ENCODE measurements at places on chromosomes 4 and X.

GRCh38 chr4:40719008-40719623 is 30.6 kb upstream of the NSUN7 start:
- peak; percentile 31 for DNase-seq

DNA sequence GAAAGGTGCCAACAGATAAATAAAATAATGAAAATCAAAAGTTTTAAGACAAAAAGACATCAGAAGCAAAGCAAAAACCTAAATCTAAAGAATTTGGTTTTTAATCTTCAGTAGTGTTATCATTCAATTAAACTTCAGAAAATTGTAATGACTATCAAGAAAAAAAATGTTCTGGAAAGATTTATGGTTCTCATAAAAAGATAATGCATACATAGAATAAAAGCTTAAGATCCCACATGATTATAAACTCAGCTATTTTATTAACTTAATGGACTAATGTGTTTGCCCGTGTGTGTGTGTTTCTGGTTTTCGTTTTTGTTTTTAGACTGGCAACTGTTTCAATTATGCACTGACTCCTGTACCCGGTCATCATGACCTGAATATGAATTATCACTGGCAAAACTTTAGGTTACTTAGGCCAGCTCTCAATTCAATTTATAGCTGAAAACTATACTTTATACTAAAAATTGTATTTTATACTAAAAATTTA is 217.5 kb upstream of the DKK2 start:
- no peak for DNase-seq

DNA sequence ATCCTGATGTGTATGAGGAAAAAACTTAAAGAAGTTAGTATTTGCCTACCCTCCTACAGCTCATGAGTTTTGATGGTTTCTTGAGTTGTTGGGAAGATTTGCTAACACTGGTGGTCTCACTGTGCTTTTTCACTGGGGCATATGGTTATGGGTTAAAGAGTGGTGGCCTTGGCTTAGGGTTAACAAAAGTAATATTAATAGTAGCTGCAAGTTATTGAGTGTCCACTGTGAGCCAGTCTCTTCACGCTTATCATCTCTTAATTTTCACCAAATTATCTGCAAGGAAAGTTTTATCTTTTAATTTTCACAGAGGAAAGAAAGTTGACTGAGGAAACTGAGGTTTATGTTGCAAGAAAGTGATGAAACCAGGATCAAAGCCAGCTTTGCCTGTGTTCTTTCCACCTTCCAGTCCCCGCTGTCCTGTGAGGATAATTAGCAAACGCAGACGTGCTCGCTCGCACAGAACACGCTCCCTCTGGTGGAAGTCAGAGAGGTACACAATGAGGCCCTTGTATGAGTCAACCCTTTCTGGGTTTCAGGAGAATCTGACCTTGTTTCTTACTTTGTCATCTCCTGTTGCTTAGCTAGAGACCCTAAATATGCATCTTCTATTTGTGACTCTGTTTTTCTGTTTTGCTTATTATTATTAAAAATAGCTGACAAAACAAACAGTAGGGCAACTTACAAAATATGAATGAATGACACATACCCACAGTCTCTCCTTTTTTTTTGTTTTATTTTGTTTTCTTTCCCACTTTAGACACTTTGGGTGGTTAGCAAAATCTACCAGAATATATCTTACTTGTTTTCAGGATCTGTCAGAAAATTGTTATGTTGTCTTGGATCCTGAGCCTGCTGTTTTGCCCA is 94.3 kb downstream of the DDIT4L start:
- DNase-seq, result peak; percentile 64

- no peak for DNase-seq
Observed at GRCh38 chr4:153418558-153418957, 47.6 kb upstream of the TMEM131L start.

- no peak for DNase-seq
Observed at GRCh38 chrX:70025464-70025863, 24.3 kb downstream of the AWAT2 start.

- DNase-seq, result peak; percentile 92
Observed at GRCh38 chr4:1347410-1347864, 429 bp downstream of the UVSSA start.

DNA sequence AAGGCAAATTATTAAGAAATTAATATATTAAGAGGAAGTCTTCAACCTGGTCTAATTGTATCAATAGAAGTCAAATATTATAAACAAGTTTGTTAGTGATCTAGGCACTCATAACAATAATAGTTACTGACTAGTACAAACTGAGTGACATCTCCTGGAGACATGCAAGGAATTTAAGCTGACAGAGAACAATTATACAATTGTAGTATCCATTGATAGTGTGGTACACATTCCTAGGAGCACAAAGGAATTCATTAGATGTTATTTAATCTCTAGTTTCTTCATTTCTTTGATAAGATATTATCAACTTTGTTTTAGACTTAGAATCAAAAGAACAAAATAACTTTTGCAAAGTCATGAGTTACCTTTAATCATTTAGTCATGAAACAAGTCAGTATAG is 1048.6 kb downstream of the PCDH7 start:
- DNase-seq, result no peak

- no peak for DNase-seq
Observed at GRCh38 chr4:150495550-150495949, 86.4 kb upstream of the MAB21L2 start.

DNA sequence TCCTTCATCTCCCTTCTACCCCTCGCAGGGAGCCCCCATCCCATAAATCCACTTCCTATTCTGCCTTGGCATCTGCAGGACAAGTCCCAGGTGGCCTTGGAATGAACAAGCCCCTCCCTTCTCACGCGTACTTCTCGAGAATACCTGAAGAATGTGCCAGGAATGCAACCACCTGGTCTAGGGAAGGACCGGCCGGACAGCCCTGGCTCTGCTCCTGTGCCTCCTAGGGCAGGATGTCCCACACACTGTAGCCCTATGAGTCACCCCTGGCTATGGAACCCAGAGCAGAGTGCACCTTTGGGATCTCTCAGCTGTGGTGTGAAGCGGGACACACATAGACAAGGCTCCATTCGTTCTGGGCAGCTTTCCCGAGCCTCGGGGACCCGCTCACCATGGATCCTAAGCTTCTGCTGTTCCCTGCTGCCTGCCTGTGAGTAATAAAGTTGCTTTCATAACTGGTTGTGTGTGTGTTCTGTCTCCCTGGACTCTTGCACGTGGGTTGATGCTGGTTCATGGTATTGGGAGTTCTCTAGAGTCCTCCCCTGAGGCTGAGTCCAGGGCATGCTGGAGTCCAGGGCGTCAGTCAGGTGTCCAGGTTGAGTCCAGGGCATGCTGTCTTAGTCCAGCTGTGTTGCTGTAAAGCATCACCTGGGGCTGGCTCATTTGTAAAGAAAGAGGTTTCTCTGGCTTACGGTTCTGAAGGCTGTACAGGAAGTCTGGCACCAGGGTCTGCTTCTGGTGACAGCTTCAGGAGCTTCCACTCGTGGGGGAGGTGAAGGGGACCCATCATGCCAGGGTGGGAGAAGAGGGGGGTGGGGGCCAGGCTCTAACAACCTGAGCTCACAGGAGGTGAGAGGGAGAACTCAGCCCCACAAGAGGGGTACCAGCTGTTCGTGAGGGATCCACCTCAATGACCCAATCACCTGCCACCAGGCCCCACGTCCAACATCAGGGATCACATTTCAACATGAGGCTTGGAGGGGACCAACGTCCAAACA is 7.4 kb upstream of the PDE6B start:
- DNase-seq, result no peak

GRCh38 chr4:71009890-71010588 is 16.6 kb downstream of the DCK start:
- peak; percentile 35 for DNase-seq

- no peak for DNase-seq
Observed at GRCh38 chr4:80094191-80094590, 21.2 kb upstream of the ANTXR2 start.

GRCh38 chr4:152200511-152201333 is 335.2 kb downstream of the FBXW7 start:
- no peak for DNase-seq

- DNase-seq, result no peak
Observed at GRCh38 chr4:148780426-148781005, 338.3 kb upstream of the NR3C2 start.

DNA sequence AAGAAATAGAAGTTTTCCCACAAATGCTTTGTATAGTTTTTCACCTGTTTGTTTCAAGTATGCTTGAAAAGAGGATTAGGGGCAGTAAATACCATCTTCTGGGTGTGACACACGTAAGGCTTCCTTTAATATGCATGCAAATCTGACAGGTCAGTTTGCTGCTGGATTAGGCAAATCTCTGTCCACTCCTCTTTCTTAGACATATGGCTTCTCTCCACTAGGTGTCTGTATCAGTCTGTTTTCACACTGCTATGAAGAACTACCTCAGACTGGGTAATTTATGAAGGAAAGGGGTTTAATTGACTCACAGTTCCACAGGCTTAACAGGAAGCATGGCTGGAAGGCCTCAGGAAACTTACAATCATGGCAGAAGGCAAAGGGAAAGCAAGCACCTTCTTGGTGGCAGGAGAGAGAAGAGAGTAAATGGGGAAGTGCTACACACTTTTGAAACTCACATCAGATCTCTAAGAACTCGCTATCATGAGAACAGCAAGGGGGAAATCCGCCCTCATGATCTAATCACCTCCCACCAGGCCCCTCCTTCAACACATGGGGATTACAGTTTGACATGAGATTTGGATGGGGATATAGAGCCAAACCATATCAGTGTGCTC is 66.9 kb downstream of the TAB3 start:
- DNase-seq, result no peak

- DNase-seq, result no peak
Observed at GRCh38 chr4:133014473-133015135, 134.5 kb upstream of the PCDH10 start.

DNA sequence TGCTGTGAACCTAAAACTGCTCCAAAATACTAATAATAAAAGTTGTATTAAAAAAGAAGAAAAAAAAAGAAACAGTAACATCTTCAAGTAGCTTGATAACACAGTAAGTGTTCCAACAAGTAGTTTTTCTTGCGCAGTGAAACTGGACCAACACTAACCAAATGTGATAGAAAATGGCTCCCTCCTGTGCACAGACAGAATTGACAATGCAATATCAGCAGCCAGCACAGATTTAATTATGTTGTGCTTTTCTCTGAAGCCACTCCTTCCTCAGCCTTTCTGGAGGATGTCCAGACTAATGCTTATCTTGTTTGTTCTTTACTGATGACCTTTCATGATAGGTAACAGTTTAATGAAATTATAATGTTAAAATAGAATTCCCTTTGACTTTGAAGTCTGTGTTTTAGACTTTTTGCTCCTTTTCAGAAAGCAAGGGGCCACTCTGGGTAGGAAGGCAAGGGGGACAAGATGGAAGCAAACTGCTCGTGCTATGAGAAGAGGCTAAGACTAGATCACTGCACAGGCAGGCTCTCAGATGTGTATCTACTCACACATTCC is 147.1 kb upstream of the RPL34 start:
- no peak for DNase-seq

DNA sequence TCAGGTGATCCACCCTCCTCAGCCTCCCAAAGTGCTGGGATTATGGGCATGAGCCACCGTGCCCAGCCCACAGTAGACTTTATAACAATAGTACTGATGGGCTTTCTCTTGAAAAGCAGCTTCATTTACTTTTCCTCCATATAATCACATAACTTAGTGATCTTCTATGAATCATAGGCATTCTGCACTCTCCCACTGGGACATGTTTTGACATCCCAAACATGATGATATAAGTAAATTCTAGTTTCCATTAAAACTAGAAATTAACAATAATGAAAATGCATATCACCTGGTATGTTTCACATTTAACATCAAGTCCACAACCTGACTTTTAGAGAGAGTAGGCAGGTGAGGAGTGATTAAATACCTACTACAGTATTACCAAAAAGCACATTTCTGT is 96.5 kb downstream of the CAMK2D start:
- DNase-seq, result no peak

DNA sequence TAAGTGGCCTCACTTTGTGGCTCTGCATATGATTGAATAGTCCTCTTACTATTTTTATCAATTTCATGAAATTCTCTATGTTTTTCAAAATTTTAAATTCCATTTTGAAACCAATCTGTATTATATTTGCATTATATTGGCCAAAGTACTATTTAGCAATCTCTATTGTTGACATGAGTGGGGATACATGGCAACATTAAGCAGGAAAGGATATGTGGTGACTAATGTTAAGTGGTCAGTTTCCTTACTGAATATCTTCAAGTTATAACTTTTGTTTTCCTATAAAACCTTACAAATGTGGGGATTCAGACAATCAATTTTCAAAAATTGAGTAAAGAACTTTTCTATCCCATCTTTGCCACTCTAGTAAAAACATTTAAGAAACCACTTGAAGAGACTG is 10.2 kb downstream of the BBS7 start:
- DNase-seq, result no peak

- no peak for DNase-seq
Observed at GRCh38 chr4:161829591-161829990, 334.2 kb downstream of the FSTL5 start.

GRCh38 chr4:153620352-153620751 is 63.7 kb upstream of the TLR2 start:
- no peak for DNase-seq

DNA sequence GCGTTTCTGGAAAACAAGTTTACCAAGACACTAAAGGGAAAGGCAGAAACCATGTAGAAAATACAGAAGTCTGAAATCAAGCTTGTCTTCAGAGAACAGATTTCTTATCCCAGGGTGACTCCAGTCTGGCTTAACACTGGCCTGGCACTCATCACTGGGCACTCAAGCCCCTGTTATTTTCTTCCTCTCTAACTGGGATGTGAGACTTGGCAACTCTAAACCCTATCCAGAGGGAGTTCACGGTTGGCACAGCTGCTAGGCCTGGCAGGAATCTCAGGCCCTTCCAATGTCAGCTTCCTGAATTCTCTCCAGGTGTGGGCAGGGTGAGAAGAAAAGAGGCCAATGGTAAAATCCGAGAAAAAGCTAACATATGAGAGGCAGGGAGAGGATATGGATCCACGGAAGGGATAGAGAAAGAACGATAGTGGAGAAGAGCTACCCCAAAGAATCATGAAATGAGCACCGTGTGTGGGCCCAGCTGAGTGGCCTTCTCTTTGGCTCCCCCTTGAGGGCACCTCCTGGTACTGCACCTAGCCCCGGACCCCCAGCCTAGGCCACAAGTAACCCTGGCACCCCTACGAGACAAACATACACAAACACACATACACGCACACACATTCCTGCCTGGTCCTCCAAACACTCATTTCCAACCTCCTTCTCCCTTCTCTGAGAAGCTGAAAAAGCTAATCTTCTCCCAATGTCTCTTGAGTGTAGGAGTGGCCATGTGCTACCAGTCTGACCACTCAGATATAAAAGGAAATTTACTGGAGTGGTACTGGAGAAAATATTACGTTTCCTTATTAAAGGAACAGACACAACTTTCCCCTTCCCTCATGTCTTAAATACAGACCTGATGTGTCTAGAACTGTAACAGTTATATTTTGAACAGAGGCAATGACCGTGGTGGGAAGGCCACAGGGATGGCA is 16.6 kb upstream of the PTCHD1 start:
- peak; percentile 41 for DNase-seq

DNA sequence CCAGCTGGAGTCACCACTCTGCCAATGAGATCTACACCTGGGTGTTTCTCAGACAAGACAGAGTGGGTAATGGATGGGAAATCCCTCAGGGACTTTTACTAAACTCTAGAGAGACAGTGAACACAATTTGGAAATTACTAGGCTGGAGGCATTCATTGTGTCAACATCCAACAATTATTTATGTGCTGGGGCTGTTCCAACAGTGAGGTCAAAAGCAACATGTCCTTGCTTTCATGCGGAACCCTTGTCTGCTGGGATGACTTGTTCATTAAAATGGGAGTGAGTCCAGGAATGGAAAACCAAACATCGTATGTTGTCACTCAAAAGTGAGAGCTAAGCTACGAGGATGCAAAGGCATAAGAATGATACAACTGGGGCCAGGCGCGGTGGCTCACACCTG is 54.0 kb downstream of the DRD5 start:
- no peak for DNase-seq

GRCh38 chr4:113452868-113453620 is 308.5 kb downstream of the CAMK2D start:
- no peak for DNase-seq
